Activated CD4-positive, alpha-beta T cell treated with anti-CD3 and anti-CD28 coated beads for 48 hours (primary cell): ENCODE measurements at places on chromosomes 6 and 20.

- peak; percentile 62 for DNase-seq
These were observed 5.0 kb downstream of the BRD2 start for GRCh38 chr6:32973144-32974015.

DNA sequence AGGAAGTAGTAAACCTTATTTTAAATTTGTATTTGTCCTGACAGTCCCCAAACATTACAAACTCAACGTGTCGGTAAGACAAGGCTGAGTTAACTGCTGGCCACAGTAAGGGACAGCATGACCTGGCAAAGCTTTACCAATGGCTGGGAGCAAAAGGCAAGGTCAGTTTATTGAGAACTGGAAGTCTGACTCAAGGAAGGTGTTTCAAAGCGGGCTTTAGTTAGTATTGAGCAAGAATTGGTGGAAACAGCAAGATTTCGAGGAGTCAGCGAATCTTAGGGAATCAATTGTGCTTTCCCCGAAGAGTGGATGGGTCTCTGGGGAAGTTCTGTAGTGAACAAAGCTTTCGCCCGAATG is 885 bp upstream of the GZF1 start:
- DNase-seq, result no peak

GRCh38 chr6:130432838-130433237 is 67.0 kb downstream of the TMEM200A start:
- no peak for DNase-seq

GRCh38 chr6:100288311-100288710 is 176.4 kb downstream of the SIM1 start:
- DNase-seq, result no peak

- DNase-seq, result no peak
These were observed 69.5 kb downstream of the MRAP2 start for GRCh38 chr6:84103029-84103428.

DNA sequence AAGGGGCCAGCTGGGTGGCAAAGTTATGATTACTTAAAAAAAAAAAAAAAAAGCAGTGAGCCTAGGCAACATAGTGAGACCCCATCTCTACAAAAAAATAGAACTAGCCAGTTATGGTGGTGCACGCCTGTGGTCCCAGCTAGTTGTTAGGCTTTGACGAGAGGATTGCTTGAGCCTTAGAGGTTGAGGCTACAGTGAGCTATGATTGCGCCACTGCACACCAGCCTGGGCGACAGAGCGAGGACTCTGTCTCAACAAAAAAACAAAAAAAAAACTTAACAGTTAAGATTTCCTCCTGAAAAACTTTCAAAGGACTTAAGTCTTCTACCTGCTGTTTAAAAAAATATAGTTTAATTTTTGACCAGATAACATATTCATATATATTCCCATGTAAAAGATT is 2.4 kb downstream of the GTSF1L start:
- DNase-seq, result no peak

- peak; percentile 76 for DNase-seq
These were observed 12.2 kb upstream of the KCNK15 start for GRCh38 chr20:44733341-44734069.

DNA sequence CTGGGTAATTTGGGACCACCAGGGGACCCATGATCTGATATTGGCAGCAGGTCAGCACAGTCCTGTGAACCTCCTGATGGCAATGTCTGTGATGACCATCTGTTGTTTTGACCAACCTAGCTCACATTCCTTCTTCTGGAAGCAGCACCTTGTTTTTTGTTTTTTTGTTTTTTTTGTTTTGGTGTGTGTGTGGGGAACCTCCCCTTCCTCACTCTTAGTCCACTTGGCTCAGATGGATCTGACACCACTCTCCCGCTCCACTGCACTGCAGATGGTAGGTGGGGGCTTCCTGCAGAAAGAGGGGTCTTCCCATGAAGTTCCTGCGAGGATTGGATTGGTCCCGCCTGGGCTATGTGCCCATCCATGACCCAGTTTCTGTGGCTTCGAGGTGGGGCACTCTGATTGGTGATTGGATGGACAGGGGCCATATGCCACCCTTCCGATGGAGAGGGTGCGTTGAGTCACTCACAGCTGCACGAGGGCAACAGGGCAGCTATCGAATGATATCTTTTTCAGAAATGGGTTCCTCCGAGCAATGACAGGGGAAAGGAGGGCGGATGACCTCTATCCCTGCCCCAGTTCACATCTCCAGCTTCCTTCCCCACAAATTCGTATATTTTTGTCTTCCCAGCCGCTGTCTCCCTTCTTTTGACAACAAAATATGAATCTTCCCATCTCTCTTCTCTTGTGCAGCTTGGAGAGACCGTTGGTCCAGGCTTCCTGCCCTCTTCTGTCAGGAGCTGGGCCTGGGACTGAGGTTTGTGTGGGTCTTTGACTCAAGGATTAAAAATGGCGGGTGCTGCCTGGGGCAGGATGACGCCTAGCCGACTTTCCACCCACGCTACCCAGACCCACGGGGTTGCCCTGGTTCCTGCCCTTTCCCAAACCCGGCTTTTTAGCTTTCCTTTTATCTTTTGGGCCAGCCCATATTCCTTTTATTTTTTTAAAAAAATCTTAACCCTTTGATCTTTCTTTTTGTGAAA is 132.1 kb upstream of the KCNG1 start:
- no peak for DNase-seq

- DNase-seq, result no peak
These were observed 30.1 kb downstream of the REPS1 start for GRCh38 chr6:138957903-138958302.

- no peak for DNase-seq
These were observed 124.1 kb downstream of the PHF3 start for GRCh38 chr6:63759605-63760105.
